DMS79 (cell line): ENCODE measurements at places on chromosomes 13 and 19.

GRCh38 chr13:113141601-113141970 is 16.9 kb upstream of the PROZ start:
- no peak for DNase-seq

- no peak for DNase-seq
Observed at GRCh38 chr13:48158290-48158689, 63.4 kb upstream of the MED4 start.

DNA sequence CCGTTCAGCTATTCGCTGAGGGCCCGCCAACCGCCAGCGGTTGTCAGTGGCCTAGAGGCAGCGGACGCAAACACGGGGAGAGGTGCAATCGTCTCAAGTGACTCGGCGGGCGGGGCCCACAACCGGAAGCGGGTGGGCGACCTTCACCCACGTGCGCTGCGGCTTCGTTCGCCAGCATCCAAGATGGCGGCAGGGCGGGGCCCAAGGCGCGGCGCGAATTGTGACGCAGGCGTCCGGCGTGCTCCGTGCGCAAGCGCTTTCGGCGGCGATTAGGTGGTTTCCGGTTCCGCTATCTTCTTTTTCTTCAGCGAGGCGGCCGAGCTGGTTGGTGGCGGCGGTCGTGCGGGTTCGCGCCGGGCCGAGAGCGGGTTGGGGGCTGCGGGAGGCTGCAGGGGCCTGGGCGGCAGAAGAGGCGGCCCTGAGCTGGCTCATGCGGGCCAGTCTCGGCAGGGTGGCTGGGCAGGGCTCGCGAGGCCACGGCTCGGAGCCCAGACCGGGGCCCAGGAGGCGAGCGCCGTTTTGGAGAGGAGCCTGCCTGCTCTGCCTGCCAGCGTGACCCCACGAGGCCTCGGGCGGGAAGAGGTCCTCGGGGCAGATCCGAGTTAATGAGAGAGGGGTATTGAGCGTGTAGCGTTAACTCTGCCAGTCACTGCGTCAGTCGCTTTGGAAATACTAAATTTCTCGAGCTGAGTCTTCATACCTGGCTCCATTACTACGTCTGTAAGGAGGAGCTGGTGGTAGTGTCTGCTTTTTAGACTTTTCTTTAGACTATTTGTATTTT is at the start of gene UBA52:
TSS of gene UBA52 (plus strand) at position 294 of the 781 bp plus-strand sequence. CDS start 1,444 bp downstream, outside the sequence.
- peak; percentile 95 for DNase-seq

- DNase-seq: peak; percentile 88
Observed at GRCh38 chr19:52095172-52096014, at the start of gene ZNF841. ZNF841 (minus strand) TSS chr19:52095765; CDS start chr19:52084801, 10,964 bp downstream.

- DNase-seq: peak; percentile 26
Observed at GRCh38 chr13:97434397-97435201, 630 bp downstream of the RAP2A start.

DNA sequence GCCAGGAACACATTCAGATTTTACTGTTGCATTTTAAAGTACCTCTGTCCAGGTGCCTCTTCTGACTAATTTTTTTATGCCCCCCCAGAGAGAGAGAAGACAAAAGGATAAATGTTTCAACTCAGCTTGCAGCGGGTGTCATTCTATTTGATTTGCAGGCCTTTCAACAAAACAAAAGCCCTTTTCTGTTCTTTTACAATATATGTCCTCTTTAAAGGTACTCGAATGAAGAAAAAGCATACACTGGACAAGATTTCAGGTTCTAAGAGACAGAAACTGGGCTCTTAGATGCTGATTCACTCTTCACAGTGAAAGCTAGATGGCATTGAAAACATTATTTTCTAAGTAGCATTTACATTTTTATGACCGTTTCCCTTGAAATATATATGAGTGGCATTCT is 2.9 kb upstream of the FRY start:
- no peak for DNase-seq

- no peak for DNase-seq
Observed at GRCh38 chr19:47819858-47820257, 1.9 kb upstream of the CRX start.

- no peak for DNase-seq
Observed at GRCh38 chr13:29129616-29130015, 309.5 kb downstream of the MTUS2 start.

GRCh38 chr13:104757712-104758111 is 1691.5 kb upstream of the SLC10A2 start:
- no peak for DNase-seq

- no peak for DNase-seq
Observed at GRCh38 chr13:67133476-67133875, 96.7 kb downstream of the PCDH9 start.

GRCh38 chr13:26494571-26495195 is 62.8 kb upstream of the WASF3 start:
- no peak for DNase-seq

GRCh38 chr19:18284712-18285360 is 3.4 kb upstream of the JUND start:
- DNase-seq: no peak

- no peak for DNase-seq
Observed at GRCh38 chr13:113748101-113748861, 10.7 kb upstream of the TMEM255B start.

GRCh38 chr13:27699952-27700351 is 78.3 kb downstream of the POLR1D start:
- DNase-seq: no peak

DNA sequence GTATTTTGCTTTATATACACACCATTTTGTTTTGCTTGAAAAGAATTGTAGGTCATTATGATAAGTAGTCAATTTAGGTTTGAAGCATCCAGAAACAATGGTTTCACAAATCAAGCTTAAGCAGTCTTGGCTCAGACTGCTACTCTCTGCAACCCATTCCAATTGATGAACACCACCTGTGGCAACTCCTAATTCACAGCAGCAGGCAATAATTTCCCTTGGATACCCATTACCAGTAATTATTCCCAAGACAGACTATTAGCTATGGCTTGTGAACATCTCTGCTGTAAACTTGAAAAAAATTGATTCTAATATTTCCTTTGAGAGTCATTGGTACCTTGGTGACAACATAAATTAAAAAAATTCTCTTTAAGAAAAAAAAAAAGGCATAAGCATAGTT is 299.3 kb upstream of the SLITRK6 start:
- no peak for DNase-seq

DNA sequence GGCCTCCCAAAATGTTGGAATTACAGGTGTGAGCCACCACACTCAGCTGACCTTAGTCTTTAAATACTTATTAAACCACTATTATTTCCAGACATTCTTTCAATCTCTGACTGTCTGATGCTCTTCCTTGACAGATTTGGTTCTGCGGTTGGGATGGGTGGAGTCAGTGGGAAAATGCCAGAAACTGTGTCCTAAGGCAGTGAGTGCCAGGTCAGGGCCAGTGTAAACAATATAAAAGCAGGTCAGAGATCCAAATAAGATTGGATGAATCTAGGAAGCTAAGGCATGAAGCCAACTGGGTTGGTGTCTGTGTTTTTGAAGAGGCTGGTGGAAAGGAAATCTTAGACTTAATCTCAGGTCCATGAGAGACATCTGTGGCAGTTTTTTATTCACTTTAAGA is 74.7 kb downstream of the KLF5 start:
- DNase-seq: no peak

- DNase-seq: no peak
Observed at GRCh38 chr13:91355826-91356710, 8.6 kb downstream of the MIR17HG start.

DNA sequence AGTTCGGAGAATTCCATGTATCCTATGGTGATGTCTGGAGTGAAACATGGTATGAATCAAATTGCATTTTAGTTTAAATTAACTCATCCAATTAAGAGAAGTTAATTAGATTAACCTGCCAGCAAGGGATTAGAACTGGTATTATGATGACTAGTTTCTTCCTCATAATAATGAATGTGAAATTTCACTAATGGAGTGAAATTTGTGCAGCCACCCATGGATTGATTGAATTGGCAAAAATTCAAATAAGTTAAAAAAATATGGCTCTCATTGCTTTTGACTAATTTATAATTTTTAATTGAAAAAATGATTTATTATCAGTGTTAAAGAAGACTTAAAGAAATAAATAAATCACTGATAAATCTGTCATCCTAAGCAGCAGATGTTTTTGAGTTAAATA is 232.0 kb downstream of the KCNRG start:
- no peak for DNase-seq

- DNase-seq: no peak
Observed at GRCh38 chr19:46862974-46863632, 2.3 kb downstream of the ARHGAP35 start.

- no peak for DNase-seq
Observed at GRCh38 chr13:46085737-46086136, 19.1 kb downstream of the CPB2 start.

GRCh38 chr13:92743992-92744391 is 482.6 kb upstream of the GPC6 start:
- DNase-seq: no peak

DNA sequence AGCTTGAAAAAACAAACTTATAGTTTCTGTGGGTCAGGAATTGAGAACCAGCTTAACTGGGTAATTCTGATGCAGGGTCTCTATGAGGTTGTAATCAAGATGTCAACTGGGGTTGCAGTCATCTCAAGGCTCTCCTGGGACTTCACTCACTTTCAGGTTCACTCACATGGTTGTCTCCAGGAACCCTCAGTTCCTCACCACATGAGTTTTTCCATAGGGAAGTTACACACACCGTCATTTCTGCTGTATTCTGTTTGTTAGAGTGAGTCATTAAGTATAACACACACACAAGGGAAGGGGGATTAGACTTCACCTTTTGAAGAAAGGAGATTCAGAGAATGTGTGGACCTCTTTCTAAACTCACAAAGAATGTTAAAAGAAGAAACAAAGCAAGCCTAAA is 34.9 kb upstream of the MLNR start:
- DNase-seq: no peak

GRCh38 chr13:45875951-45876350 is 24.4 kb upstream of the SIAH3 start:
- no peak for DNase-seq

GRCh38 chr13:20457670-20458069 is 68.0 kb downstream of the CRYL1 start:
- DNase-seq: no peak

DNA sequence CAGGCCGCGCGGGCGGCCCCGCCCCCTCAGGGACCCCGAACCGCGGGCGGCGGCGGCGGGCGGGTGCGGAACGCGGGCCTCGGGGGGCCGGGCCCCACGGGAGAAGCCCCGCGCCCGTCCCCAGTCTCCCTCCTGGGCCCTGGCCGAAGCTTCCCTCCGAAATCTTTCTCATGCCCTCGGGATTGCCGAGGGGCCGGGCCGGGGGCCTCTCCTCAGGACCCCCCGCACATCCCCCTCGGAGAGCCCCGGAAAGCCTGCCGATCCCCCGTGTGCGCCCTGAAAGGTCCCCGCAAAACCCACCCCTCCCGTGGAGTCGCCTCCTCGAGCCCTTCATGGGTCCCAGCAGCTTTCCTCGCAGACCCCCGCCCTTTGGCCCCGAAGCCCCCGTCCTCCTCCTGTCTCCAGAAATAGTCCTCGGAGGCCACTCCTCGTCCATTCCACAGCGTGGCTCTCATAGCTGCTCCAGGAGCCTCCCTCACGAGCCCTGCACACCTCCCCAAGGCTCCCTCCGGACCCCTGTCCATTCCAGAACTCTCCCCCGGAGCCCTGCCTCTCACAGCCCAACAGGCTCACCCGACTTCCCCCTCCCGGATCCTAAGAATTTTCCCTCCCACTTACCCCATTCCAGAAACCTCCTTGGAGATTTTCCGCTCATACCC is 555 bp downstream of the SAMD4B start:
- DNase-seq: no peak

DNA sequence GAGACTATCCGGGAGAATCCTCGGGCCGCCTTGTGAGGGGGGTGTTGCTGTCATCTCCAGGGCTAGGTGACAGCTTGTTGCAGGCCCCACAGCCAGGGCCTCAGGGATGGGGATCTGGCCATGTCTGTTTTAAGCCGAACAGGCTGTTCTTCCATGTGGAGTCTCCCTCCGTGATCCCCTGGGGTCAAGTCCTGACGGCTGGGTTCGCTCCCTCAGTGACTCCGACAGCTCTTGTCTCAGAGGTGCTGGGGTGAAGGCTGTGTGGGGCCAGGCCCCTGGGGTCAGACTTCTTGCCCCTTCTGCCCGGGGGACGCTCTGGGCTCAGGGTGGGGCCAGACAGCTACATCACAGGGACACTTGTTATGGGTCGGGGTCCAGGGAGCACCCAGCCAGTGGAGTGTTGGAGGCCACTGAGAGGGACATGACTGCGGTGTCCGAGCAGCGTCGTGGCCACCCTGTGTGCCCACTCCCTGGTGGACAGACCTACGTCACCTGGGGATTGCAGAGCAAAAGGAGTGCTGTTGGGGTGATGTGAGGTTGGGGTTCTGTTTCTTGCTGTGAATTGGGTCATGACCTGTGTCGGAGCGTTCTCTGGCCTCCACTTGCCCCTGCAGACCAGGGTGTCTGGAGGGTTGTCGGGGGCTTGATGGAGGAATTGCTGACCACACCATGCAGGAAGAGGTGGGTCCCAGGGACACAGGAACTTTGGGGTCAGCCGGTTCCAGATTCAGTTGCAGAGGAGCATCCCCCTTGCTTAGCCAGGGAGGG is 21.5 kb downstream of the EPN1 start:
- DNase-seq: no peak

DNA sequence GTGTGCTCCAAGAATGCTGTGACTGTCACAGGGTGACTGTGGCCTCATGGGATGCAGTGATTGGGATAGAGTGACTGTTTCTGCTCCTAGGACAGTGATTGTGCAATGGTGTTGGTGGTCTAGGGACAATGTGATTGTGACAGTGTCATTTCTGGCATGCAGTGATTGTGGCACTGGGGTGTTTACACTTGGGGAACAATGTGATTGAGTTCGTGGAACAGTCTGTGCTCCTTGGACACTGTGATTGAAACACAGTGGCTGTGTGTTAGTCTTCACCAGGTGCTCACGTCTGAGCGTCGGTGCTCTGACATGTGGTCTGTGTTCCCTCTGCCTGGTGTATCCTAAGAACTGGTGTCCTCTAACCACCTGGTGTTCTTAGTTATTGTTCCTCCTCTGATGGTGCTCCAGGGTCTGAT is 1.7 kb downstream of the PDE4A start:
- DNase-seq: no peak
